Activated CD4-positive, alpha-beta T cell treated with anti-CD3 and anti-CD28 coated beads for 48 hours (primary cell): ENCODE measurements at places on chromosomes 4 and X.

DNA sequence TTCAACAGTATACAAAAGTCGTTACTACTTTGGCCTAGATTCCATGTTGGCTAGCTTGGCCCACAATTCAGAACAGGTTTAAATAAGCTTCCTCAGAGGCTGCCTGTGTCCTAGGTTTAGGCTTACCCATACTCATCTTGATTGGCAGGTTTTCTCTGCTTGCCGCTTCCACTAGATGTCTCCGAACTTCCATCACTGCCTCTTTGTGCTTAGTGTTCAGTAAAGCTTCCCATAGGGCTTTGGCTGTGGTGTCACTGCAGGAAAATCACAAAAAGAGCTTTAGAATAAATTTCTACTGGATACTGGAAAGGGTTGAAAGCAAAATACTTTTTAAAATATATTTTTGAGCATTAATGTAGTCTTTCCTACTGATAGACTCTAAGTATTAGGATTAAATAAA, 52.4 kb downstream of the SCFD2 start:
- no peak for DNase-seq

DNA sequence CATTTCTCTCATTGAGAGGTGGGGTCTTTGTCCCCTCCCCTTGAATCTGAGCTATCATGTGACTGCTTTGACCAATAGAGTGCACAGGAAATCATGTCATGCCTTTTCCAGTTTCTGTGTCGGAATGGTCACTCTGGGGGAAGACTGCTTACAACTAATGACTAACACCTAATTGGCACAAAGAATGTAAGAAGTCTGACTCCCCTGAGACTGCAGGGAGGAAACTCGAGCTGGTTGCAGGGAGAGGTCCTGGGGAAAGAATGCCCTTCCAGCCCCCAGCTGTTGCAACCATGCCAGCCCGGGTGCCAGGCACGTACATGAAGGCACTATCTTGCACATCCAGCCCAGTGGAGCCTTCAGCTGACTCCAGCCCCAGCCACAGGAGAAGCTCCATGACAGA, 254.2 kb downstream of the DHX15 start:
- DNase-seq: no peak

GRCh38 chrX:41655631-41656030, 33.1 kb upstream of the GPR34 start:
- DNase-seq: no peak

- DNase-seq: no peak
Observed at GRCh38 chrX:24153796-24154189, 4.3 kb downstream of the ZFX start.

- DNase-seq: no peak
Observed at GRCh38 chr4:13920901-13921300, 293.4 kb upstream of the BOD1L1 start.

- DNase-seq: peak; percentile 53
Observed at GRCh38 chr4:7785017-7785416, 154.6 kb downstream of the AFAP1 start.
